GM19239 (cell line): ENCODE measurements at places on chromosomes 1 and 21.

- no peak for DNase-seq
Observed at GRCh38 chr1:83900524-83900923, 98.4 kb downstream of the TTLL7 start.

DNA sequence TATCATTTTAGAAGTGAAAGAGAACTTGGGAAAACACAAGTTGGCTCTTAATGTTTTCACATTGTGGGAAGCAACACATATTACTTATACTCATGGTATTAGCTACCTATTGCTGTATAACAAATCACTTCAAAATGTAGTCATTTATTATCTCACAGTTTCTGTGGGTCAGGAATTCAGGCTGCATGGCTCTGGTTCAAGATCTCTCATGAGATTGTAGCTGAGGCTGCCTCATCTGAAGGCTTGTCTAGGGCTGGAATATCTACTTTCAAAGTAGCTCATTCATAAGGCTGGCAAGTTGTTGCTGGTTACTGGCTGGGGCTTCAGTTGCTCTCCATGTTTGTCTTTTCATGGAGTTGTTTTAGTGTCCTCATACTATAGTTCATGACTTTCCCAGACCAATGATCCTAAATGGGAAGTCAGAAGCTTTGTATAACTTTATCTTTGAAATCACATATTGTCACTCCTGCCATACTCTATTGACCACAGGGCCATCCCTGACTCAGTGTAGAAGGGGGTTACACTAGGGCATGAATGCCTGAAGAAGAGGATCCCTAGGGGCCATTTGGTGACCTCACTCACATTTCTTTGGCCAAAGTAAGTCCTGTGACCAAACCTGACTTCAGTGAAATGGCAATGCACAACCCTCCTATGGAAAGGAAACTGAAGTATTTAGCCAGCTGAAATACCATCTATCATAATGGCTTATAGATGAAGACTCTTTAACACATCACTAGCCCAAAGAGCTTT, 37.9 kb upstream of the POU2F1 start:
- no peak for DNase-seq

GRCh38 chr1:7942214-7942921, 1.7 kb upstream of the TNFRSF9 start:
- peak; percentile 28 for DNase-seq

GRCh38 chr1:10989095-10989494, 23.4 kb upstream of the TARDBP start:
- no peak for DNase-seq

DNA sequence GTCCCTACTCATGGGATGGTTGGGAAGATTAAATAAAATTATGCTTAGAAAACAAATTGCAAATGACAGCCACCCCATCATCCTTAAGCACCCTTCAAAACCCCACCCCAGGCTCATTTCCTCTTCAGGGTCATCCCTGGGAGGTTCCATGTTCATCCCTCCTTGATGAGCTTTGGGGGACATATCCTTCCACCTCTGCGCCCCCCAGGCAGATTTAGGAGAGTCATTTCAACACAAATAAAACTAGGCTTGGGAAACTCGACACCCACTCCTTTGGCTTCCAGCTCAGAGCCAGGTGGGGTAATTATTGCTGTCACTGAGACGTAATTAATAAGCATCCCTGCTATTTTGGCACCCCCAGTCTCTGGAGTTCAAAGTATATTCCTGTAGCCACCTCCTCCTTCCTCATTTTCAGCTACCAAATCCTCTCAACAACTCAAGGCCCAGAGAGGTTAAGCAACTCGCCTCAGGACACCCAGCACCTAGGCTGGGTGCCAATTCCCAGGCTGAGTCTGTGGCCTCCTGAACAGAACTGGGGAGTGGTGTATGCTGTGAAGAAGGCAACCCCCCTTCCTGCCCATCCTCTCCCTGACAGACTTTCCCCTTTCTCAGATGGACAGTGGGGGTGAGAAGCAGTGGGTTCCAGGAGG, 595 bp downstream of the CRYBG2 start:
- no peak for DNase-seq

- no peak for DNase-seq
Observed at GRCh38 chr1:164240081-164240480, 318.9 kb upstream of the PBX1 start.

DNA sequence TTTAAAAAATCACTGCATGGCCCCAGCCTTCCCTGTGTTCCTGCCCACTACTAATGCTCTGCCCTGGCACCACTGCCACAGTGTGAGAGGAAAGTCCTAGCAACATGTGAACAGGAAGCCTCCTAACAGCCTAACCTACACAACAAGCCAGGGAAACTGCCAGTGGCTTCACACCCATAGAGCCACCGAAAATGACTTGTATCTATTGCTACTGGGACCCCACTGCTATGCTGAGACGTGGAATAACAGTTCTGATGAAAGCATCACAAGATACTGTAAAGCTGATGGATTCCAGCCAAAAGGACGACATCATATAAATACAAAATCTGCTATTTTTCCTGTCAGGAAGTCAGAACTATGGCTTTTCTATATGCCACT, 74.9 kb downstream of the JAK1 start:
- no peak for DNase-seq

GRCh38 chr1:207306603-207307002, 14.9 kb upstream of the CD55 start:
- no peak for DNase-seq

GRCh38 chr1:101479945-101480344, 243.1 kb downstream of the S1PR1 start:
- DNase-seq: no peak

- DNase-seq: no peak
Observed at GRCh38 chr1:47643306-47644211, 205.7 kb downstream of the FOXD2 start.

- DNase-seq: no peak
Observed at GRCh38 chr1:212515329-212515760, 82.6 kb downstream of the NENF start.

DNA sequence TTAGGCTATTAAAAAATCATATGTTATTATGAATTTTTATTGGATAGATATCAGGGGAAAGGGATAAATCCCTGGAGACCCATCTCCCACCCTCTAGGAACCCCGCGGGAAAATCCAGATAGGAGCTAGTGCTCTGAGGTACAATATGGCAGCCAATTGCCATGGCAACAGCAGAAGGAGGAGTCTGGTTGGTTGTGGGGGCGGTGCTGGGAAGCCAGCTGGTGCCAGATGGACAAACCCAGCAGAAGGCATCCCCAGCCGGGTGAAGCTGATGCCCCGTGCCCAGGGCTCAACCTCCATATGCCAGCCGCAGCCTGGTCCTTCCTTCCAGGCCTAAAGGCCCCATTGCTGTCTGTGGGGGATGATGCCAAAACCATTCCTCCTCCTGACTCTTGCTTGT, 38.3 kb downstream of the RHBG start:
- no peak for DNase-seq

DNA sequence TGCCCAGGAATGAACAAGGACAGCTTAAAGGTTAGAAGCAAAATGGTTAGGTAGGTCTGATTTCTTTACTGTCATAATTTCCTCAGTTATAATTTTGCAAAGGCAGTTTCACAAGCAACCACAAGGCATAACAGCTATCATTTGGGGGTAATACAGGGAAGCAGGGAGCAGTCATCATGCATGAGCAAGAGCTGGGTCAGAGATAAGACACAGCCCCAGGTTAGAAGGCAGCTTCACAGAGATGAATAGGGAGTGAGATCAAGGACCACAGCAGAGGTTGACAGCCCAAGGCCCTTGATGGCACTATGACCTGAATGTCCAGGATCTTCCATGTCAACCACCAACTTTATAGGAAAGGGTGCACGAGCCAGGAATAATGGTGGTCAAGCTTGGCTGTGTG, 9.0 kb upstream of the CSRP1 start:
- DNase-seq: no peak

DNA sequence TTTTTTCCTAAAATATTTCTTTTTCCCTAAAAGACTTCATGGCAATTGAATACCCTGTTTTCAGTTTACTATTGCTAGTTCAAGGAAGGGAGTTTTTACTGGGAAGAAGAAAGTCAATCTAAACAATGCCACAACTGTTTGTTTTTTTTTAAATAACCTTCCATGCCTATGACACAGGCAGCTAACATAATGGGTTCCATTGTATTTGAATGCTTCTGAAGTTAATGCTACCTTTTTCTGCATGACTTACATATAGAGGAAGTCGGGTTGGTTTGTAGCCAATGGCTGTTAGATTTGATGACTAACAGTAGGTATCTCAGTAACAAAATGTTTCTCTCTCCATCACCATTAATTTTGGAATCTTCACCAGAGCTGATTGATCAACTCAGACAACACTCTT, 134.0 kb downstream of the KIF26B start:
- no peak for DNase-seq

- DNase-seq: no peak
Observed at GRCh38 chr1:173300061-173301044, 93.2 kb upstream of the TNFSF4 start.

GRCh38 chr1:44263568-44264450, 50.5 kb downstream of the DMAP1 start:
- DNase-seq: no peak

DNA sequence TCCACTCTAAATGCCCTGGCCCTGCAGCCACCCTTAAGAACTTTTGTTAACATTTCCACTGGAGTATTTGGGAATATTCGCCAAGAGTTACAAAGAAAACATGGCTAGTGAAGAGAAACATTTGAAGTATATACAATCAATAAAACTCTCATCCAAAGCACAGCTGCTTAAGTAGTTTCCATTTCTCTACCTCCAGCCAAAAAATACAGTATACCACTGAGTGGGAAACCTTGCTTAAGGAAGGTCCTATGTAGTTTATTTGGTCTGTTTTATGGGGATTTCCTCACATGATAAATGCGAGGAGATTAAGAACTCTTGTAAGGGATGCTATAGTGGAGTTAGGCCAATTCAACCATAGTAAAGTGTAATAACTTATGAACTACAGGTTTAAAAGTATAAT, 382.5 kb downstream of the NEGR1 start:
- DNase-seq: no peak

- no peak for DNase-seq
Observed at GRCh38 chr1:217563179-217563578, 67.7 kb downstream of the GPATCH2 start.

- DNase-seq: no peak
Observed at GRCh38 chr21:34034369-34035014, 38.9 kb upstream of the MRPS6 start.

DNA sequence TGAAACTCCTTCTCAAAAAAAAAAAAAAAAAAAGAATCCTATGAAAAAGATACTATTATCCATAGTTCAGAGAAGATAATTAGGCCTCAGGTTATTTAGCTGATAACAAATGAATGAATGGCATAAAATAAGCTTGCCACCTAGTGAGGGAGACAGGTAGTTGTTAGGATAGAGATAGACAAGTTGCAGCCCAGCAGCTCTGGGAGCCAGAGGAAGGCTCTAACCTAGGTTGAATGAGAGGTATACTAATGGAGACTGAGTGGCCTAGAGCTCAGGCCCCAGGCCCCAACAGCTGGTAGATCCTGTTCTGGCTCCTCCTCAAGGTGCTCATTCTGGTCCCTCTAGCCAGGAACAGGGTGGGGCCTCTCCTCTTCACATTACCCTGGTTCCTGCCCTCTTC, 20.6 kb upstream of the RSPO1 start:
- DNase-seq: no peak

- DNase-seq: no peak
Observed at GRCh38 chr1:79551321-79551720, 544.8 kb upstream of the ADGRL4 start.

- no peak for DNase-seq
Observed at GRCh38 chr21:35924714-35925301, 135.5 kb downstream of the SETD4 start.

- DNase-seq: no peak
Observed at GRCh38 chr1:244010191-244010590, 40.9 kb upstream of the ZBTB18 start.

GRCh38 chr21:33478182-33478581, 1.6 kb downstream of the TMEM50B start:
- DNase-seq: no peak

DNA sequence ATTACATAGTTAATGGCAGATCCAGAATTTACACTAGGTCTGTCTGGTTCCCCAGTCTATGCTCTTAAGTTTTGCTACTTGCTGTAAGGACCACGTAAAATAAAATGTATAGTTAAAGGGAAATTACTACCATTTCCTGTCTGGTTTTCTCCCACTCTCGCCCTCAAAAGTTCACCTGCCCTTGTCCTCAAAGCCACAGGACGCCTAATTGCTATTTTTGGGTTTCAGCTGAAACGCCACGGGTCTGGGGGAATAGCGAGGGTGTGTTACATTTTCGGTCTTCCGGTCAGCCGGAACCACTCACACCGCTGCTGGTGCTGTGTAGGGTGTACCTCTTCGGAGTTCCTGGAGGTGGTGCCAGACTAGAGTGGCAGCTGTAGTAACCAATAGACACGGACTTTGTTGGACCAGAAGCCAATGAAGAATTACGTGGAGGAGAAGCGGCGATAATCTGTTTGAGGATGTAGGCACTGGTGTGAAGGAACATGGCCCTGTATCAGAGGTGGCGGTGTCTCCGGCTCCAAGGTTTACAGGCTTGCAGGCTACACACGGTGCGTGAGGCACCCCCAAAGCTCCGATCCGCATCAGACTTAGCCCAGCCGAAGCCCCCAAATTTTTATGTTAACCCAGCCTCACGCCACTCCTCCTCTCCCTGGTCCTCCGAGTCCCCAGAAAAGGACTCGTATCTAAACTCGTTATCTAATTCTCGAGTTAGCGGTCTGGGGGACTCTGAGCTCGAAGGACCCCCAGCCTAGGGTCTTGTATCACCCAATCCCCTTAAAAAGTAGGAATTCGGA, at the start of gene TARS2:
TARS2 (plus strand) TSS at position 454 of the 797 bp plus-strand sequence; CDS start at position 486, 32 bp downstream.
- DNase-seq: peak; percentile 87

GRCh38 chr1:186819126-186819525, 9.6 kb upstream of the PLA2G4A start:
- DNase-seq: no peak

DNA sequence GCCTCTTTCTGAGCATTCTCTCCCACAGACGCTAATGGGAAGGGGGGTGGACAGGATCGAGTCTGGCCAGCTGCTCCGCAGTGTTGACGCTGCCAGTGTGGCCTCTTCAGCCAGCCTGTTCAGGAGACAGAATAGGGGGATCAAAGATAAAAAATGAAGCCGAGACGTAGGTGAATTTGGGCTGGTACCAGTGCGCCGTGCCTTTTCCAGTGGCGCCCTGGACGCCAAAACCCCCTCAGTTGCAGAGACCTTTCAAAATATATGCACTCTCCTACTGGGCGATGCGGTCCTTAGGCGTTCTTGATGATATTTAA, 1.1 kb downstream of the TTC3 start:
- no peak for DNase-seq

DNA sequence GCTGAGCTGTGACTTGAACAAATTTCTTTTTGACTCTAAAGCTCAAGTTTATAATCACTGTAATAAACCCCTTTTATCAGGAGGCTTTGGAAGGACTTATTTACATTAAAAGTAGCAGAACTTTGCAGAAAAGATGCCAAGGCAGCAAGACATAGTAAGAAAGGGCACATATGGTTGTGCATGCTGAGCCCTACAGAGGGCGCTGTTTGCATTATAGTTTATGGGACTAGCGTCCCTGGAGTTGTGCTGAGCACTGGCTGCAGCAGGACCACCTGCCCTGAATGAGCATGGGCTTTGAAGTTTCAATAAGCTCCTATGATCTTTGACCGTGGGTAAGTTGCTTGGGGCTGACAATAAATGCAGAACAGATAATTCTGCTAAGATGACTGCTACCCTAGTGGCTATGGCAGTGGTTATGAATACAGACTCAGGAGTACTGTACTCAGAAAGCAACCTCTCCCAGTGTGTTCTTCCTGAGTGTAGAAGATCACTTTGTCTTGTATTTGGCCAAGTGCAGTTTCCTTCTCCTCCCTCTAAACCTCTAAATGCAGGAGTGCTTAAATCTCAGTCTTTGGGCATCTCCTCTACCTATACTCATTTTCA, 45.4 kb upstream of the USP1 start:
- DNase-seq: peak; percentile 9

GRCh38 chr1:63276624-63277023, 45.7 kb upstream of the FOXD3 start:
- DNase-seq: no peak
